ENCODE measurements at places on chromosomes 1 and 21. TPM values are rescaled to one million over a fixed set of nuclear protein-coding genes. Genes with fewer than 3 reads are reported as not detected.
A peak's percentile ranks its signal among the peaks of the same experiment; 100 is the strongest.

DNA sequence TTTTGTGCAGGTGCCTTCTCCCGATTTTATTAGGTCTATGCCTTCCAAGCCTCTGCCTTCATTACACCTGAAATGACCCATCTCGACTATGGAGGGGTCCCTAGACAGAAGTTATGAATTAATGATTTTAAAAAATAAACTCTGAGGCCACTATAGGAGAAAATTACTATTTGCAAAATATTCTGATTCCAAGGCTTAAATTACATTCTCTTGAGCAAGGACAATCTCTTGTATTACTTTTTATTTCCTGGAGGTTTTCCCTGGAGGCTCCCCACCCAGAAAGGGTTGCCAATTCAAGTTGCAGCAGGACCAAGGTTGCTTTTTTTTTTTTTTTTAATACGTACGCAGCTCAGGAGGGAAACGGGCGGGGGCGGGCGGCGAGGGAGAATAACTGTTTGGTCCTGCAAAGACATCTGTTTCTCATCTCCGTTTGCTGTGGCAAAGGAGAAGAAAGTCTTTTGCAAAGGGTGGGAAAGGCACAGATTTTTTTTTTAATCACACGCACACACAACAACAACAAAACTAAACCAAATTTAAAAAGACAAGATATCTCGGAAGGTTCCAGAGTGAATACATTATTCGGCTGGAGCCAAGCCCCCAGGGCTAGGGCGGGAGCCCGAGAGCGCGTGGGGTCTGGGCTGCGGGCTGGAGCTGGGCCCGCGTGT lies 618 bp upstream of the SERTAD4 start:
- DNase-seq, result peak; percentile 46

GRCh38 chr1:2067981-2068380 lies 17.8 kb downstream of the PRKCZ start:
- no peak for DNase-seq

DNA sequence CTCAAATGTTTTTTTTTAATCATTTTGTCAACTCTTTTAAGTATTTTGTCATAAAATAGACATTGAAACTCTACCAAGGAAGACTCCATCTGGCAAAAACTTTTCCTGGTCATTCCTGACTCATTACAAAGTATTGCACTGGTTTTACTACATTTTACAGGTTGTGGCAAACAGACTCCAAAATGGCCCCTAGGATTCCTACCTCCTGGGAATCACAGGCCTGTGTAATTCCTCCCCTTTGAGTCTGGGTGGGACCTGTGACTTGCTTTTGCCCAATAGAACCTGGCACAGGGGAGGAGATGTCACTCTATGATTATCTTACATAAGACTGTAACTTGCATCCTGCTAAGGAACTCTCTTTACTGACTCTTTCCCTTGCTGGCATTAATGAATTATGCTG lies 123.6 kb upstream of the KCNJ6 start:
- DNase-seq, result no peak

DNA sequence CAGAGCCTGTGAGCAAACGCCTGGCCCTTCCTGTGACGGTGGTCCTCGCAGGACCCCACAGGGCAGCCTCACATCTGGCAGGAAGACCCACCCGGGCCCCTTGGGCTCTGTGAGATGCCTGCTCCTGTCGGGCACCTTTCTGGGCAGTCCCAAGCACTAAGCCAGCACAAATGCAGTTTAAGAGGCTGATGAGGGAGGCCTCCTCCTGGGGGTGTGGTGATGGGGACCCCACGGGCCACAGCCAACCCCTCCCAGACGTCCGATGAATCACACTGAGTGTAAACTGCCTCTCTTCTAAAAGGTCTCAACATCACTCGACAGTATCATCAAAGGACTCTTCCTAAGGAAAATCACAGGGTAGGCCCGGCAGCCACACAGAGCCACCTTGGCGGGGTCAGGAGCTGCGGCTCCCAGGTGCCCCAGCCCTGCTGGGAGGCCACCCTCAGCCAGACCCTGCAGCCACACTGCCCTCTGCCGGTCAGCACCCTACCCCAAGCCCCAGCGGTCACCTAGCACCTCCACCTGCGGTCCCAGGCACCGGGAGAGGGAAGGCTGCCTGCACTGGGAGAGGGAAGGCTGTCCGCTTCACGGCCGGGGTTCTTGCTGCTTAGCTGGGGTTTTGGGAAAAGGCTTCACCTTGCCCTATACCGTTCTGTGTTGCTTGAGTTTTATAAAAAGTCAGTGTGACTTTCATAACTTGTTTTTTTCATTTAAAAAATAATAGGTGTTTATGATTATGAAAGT lies 3.9 kb upstream of the PRKCZ start:
- DNase-seq, result peak; percentile 90

- DNase-seq, result no peak
Observed at GRCh38 chr1:12738934-12739333, 7.1 kb upstream of the CFAP107 start.

DNA sequence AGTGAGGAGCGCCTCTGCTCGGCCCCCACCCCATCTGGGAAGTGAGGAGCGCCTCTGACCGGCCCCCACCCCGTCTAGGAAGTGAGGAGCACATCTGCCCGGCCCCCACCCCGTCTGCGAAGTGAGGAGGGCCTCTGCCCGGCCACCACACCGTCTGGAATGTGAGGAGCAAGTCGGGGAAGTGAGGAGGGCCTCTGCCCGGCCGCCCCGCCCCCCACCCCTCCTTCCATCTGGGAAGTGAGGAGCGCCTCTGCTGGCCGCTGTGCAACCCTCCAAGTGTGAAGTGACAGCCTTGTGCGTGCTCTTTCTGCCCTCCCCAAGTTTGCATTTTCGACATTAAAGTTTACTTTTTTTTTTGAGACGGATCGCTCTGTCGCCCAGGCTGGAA lies 5.1 kb upstream of the ZZZ3 start:
- DNase-seq, result peak; percentile 65

GRCh38 chr1:230206207-230206606 lies 139.2 kb downstream of the GALNT2 start:
- DNase-seq, result no peak

GRCh38 chr1:167683641-167684502 lies 37.9 kb upstream of the MPZL1 start:
- peak; percentile 20 for DNase-seq

GRCh38 chr1:158020886-158021620 lies 27.6 kb downstream of the KIRREL1 start:
- DNase-seq, result no peak

DNA sequence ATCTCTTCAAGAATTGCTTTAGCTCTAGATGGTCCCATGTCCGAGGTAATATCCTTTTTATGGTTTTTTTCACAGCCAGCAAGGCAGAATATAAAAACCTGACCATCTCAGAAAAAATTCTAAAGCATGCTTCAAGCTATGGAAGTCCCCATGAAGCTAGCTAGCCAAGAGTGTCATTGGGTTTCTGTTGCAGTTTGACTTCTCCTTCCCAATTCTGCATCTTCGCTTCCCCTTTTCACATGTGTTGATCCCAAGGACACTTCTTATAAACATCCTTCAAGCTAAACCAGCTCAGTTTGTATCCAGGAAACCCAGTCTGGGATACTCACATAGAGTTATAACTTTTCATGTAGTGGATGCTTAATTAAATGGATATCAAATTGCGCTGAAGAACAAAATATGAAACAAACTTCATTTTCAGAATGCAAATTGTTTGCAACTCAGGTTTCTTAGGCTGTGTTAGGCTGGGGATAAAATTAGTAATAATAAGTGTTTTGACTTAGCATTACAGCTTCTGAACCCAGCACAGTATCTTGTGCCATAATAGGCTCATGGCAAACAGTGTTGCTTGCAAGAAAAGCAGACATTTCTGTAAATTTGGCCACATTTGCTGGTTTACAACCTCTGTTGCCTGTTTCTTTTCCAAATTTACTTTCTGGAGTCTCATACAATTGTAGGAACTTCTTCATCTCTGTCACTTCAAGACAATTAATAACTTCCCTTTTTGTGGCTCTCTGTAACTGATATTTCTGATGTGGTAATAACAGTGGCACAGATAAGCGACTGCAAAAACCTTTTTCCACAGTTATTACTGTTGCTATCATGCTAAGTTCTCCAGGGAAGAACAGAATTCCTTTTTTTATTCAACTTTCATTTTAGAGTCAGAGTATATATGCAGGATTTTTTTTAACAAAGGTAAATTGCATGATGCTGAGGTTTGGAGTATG lies 53.2 kb downstream of the NCAM2 start:
- DNase-seq, result no peak

DNA sequence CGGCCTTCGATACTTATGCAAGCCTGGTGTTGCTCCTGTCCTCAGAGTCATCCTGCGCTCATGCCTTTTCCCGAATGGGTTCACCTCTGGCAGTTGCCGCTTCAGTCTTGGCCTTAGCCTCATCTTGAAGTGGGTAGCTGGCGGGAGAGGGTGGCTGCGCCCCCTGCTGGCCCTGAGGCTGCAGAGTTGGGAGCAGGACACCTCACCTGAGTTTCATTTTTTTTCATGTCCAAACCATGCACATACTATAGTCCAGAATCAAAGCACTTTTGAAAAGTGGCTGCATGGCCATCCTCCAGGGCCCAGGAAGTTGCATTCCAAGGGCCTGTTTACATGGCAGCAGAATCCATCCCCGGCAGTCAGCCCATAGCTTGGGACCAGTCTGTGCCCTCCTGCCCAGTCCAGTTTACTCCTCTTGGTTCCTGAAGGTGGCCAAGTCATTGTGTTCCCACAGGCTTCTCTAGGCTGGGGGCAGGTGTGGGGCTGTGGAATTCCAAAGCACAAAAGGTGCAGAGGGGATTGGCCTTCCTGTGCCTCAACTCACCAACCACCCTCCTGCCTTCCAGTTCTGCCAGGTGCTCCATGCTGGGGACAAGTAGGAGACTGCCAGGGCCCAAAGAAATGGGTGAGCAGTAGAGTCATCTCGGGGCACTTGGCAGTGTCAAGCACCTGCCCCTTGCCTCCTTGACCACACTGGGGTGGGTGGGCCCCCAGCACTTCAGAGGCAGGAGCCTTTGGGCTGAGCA lies 44.0 kb downstream of the YARS1 start:
- peak; percentile 89 for DNase-seq

- DNase-seq, result no peak
Observed at GRCh38 chr1:109807402-109807801, 43.7 kb upstream of the EPS8L3 start.

DNA sequence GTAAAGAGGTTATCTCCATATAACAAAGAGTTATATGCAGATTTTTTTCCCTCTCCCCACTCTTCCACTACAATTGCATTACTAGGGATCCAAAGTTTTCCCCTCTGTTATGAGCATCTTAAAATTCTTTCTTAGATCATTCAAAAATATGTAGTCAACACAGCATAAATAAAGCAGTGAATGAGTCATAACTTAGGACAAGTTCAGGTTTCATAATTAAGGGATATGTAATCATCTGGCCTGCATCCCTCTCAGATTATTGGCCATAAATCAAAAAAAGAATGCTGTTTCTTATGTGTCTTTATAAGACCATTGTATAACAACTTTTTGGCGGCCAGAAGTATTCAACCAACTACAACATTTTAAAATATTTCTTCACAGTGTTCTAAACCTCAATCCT lies 1526.1 kb downstream of the KCNT2 start:
- no peak for DNase-seq

The RCAN1 gene
- polyA plus RNA-seq, result 79.4 TPM

The ZNF644 gene
- polyA plus RNA-seq, result 42.0 TPM

The AHCTF1 gene
- 10.8 TPM for polyA plus RNA-seq

The PCP4 gene
- 6.0 TPM for polyA plus RNA-seq

The PKP1 gene
- 0.04 TPM for polyA plus RNA-seq

The OR14K1 gene
- not detected for polyA plus RNA-seq

The LHX4 gene
- polyA plus RNA-seq, result 0.28 TPM

The KCNJ9 gene
- polyA plus RNA-seq, result not detected

The KCNT2 gene
- polyA plus RNA-seq, result 1.3 TPM

The SLC44A3 gene
- polyA plus RNA-seq, result 49.4 TPM

The ZBED6 gene
- polyA plus RNA-seq, result 1.5 TPM

The NBPF10 gene
- 1.1 TPM for polyA plus RNA-seq

The ALPL gene
- polyA plus RNA-seq, result 1.6 TPM

Data from hepatocyte (in vitro differentiated cells).